Midbrain (tissue), 1 donor: ENCODE measurements at places on chromosomes 5 and 9.

- no peak for DNase-seq
Observed at GRCh38 chr5:128613128-128613527, 75.1 kb upstream of the FBN2 start.

DNA sequence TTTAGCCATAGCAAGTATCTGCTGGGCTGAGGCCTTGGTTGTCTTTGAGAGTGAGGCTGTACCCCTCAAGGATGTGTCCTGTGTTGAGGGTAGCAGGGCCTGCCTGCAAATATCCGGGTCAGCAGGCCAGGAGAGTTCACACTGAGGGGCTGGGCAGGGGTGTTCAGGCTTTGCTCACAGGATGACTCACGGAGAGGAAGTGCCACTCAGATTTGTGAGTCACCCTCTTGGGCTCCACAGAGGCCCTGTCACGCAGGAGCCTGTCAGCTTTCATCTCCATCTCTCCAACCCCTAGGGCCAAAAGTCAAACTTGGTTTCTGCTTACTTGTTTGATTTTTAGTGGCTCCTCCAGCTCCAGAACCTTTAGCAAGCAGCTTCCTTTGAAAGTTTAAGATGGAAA is 211.5 kb downstream of the SEC61B start:
- no peak for DNase-seq

DNA sequence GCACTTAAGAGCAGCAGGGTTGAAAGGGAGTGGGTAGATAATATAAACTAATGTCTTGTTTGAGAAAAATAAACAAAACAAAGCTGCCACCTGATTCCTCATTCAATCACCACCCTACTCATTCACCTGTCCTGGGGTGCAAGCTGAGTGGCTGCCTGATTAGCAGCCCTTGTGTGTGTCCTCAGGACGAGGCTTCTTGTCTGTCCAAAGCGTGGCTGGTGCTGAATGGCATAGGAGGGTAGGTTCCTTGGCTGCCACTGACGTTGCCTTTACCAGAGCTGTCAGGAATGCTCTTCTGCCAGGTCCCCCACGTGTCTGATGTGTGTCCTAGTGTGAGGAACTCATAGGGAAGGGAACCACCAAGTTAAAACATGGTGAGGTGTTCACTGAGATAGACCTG is 146.6 kb upstream of the SLC24A2 start:
- DNase-seq, result no peak

- DNase-seq, result no peak
Observed at GRCh38 chr9:92003308-92004044, 53.4 kb upstream of the ROR2 start.

GRCh38 chr5:9325549-9325948 is 220.3 kb downstream of the SEMA5A start:
- DNase-seq, result no peak
